GM04503 (cell line): ENCODE measurements at places on chromosomes 2 and 18.

- DNase-seq: peak; percentile 41
Measured at GRCh38 chr2:54809819-54810218, 86.4 kb downstream of the EML6 start.

GRCh38 chr2:158179660-158180059 lies 78.0 kb downstream of the UPP2 start:
- DNase-seq: no peak

DNA sequence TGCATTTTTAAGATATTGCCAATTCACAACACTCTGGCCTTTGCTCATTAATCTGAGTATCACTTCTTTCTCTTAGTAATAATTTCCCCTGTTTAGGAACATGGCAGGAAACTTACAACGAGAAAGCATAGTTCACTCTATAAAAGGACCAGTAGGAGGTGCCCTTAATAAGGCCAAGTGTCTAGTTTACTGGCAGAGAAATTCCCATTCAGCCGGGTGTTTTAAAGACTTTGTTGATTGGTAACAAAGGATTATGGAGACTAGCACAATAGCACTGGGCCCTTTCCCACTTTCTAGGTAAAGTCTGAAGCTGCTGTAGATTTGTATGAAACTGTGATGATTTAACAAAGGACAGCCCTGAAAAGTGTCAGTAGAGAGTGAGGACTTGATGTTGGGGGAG lies 3.1 kb downstream of the DCC start:
- no peak for DNase-seq

- DNase-seq: no peak
Measured at GRCh38 chr2:10501451-10501961, 53.4 kb upstream of the ODC1 start.

DNA sequence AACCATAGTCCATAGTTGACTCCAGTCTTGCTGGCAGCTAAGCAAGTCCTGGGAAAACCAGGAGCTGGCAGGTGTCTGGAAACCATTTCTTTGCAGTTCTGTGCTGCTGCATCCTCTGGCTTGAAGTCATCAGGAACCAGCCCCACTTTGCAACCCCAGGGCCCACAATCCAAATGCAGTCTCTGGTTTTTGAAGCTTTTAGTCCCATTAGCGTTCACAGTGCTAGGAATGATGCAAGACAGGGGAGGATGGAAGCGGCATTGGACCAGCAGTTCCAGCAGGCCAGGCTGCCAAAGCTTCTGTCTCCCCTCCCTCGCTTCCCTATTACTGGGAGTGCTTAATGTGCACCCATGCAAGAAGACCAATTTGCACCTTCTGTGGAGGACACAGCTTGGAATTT lies 106.4 kb downstream of the ZBTB7C start:
- DNase-seq: no peak

GRCh38 chr18:44945888-44946401 lies 265.3 kb downstream of the SETBP1 start:
- DNase-seq: no peak

DNA sequence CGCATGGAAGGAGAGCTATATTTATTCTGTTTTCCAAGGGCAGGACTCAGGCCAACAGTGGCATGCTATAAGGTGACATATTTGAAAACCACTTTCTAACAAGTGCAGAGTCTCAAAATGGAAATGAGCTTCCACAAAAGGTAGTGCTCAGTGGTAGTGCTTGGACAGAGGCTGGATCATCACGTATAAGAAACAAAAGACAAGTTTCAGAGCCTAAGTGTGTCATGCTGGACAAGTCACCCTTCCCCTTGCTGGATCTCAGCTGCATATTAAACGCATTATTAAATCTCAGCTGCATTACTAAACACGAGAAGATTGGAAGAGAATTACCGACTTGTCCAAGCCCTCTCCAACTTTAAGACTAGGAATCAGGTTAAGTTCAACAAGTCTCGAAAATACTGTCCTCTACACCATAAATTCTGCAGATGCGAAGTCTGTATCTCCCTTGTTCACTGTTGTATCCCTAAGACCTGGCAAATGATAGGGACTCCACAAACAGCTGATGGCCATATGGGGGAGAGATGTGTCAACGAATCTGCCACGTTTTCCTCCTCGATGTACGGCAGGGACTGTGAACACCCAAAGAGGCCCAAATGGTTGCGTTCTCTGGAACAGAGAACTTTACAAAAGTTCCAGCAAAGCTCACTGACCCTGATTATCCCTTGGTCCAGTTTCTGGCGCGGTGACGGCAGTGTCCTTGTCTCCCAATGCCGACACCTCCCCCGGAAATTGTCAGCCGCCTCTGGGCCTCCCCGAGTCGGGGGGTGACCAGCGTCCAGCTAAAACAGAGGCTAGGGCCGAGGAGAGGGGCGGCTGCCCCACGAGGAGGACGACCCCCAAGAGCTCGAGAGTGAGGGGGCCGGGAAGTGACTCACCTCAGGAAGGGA lies 611 bp downstream of the NOL10 start:
- DNase-seq: no peak

DNA sequence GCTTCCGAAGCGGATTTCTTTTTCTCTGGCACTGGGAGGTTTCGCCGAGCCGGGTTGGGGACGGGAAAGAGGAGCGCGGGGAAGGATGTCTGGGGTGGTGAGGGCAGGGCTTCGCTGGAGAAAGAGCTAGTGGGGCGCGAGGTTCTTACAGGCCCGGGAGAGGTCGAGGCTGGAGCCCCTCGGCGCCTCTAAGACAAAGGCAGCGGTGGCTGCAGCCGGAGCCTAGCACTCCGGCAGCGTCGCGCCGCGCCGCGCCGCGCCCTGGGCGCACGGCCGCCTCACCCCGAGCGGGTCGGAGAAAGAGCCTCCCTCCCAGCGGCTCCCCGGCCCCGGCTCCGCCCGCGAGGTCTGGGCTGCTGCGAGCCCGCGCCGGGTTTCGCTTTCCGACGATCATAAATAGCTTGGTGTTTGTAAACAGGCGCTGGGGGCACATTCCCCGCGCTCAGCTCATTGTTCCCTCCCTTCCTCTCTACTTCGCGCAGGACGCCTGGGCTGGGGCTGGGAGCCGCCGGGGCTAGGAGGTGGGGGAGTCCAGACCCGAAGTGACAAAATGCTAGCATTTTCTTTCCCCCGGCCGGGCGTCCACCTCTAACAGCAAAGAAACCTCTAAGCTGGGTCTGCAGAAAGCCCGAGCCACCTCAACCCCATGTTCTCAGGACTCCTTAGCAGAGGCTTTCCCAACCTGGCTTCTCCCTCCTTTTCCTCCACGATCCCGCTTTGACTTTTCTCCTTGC lies 813 bp upstream of the MEIS1 start:
- DNase-seq: peak; percentile 38

DNA sequence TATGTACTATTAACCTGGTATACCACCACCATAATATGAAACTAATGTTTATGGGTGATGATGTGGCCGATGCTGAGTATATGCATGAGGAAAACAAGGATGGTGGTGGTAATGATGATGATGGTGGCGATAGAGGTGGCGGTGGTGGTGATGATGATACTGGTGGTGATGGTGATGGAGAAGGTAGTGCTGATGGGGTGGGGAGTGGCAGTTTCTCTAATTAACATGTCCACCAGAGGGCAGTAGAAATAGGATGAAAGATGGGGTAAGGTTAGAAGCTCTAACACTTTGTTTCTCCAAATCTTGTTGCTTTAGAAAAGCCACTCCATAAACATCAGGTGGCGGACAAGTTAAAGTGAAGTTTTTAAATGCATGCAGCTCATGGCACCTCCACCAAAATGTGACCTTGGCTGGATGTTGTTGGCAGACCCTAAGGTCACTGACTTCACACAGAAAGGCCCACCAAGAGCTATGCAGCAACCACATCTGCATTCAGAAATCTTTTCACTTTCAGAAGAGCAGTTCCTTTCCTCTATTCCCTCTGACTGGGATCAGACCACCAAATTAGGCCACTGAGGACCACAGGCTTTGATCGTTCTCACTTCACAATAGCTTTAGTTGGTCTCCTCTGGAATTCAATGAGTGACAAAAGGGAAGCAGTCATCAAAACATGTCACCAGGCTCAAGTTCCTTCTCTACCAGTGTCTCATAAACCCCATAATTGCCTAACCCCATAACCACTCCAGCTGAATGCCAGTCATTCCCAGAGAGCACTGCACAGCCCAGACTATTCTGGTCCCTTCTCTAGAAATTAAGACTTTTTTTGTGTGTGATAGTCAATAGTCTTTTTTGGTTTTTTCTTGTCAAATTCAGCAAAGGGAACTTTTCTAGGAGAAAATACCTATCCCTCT lies 7.5 kb upstream of the BCL11A start:
- no peak for DNase-seq

GRCh38 chr2:41932241-41933045 lies 115.4 kb upstream of the PKDCC start:
- no peak for DNase-seq

GRCh38 chr2:196617430-196617829 lies 22.1 kb upstream of the CCDC150 start:
- DNase-seq: no peak

- DNase-seq: no peak
Measured at GRCh38 chr2:215280326-215280725, 31.5 kb upstream of the ATIC start.

DNA sequence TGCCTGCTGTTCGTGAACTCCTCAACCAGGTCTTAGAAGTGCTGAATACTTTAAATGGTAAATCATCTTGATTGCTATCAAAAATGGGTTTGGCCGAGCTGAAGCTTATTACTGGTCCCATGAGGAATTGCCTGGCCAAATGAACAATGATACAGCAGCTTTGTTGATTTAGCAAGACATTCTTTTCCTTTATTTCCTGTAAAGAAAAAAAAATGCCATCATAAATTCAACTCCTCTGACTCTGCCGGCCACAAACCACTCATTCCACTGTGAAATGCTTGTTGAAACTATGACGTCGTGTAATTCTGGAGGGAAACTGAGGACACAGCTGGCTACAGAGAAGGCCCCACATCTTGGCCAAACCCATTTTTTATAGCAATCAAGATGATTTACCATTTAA lies 74.2 kb upstream of the ID2 start:
- peak; percentile 79 for DNase-seq

- no peak for DNase-seq
Measured at GRCh38 chr2:234161932-234162331, 111.4 kb downstream of the SPP2 start.

GRCh38 chr2:120793682-120794403 lies 58.2 kb downstream of the GLI2 start:
- DNase-seq: no peak

DNA sequence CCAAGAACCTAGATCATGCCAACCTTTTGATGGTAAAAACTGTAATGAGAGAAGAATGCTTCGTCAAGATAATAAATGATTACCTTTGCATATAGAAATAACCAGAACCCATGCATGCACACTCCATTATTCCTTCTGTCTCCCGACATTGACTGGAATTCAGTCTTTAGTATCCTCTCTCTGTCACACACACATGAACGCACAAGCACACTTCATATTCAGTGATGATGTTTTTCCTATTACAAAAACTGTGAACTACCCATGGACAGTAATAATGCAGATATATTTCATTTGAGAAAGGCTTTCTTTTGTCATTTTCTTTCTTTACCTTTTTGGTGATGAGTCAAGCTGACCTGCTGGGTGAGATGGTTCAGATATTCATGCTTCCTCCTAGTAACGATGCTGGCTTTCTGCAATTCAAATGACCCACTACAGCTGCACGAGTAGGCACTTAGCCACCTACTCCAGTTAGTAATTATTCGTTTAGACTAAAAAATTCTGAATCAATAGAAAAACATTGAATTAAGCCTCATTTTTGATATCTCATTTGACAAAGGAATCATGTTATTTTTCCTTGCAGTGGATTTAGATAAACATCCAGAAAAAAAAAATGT lies 382.2 kb downstream of the TGIF1 start:
- DNase-seq: no peak

GRCh38 chr18:77131100-77131651 lies 1.4 kb downstream of the MBP start:
- no peak for DNase-seq

- no peak for DNase-seq
Measured at GRCh38 chr2:205807758-205808157, 125.5 kb downstream of the NRP2 start.

- DNase-seq: no peak
Measured at GRCh38 chr2:17426743-17427142, 91.5 kb downstream of the RAD51AP2 start.

- peak; percentile 94 for DNase-seq
Measured at GRCh38 chr2:85589982-85590791, 5.4 kb upstream of the RNF181 start.

DNA sequence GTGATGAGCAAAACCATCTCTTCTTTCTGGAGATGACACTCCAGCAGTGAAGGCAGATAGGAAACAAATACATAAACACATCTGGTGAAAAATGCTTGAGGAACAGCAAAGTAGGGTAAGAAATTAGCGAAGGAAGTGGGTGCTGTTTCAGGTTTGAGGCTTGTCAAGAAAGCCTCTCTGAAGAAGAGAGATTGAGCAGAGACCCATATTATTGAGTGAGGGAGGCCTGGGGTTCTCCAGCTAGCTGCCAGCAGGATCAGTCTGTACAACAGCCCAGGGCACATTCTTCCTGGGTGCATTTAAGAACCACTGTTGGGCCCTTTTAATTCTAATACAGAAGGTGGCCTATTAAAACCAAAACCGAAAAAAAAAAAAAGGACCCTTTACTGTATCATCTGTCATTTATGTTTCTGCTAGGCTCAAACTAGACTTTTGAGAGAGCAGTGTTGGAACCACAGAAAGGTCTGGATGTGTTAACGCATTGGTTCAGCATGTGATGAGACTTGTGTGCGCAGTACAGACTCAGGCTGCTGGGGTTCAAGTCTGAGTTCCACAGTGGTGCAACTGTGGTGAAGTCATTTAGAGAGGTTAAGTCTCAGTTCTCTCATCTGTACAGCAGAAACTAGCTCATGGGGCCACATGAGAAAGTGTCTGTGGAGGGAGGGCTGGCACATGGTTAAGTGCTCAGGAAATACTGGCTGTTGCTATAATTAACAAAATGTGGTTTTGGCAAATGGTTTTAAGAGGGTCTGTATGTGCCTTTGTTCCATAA lies 28.9 kb downstream of the MGAT5 start:
- DNase-seq: no peak

GRCh38 chr2:48984922-48985321 lies 169.4 kb downstream of the FSHR start:
- no peak for DNase-seq

GRCh38 chr2:95238131-95238530 lies 30.8 kb downstream of the ZNF892 start:
- no peak for DNase-seq

GRCh38 chr2:210528716-210529115 lies 27.7 kb upstream of the CPS1 start:
- no peak for DNase-seq

DNA sequence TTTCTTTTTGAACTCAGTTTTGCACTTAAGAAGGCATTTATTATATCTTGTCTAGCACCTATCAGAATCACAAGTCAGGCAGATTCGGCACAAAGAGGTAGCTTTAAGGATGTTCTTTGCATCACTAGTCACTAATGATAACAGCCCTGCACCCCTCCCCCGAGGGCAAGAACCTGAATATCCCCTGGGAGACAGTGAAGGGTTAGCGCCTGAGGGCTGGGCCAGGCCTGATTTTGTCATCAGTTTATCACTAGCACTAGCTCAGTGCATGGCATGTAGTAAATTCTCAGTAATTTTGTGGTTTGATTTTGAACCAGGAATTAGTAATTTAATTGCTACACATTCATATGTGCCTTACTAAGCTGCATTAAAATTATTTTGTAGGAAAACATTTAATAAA lies 23.9 kb upstream of the HS6ST1 start:
- no peak for DNase-seq

GRCh38 chr2:24930768-24931167 lies 10.7 kb upstream of the ADCY3 start:
- DNase-seq: no peak

- DNase-seq: no peak
Measured at GRCh38 chr2:218008060-218009040, 5.6 kb upstream of the TNS1 start.

- DNase-seq: no peak
Measured at GRCh38 chr2:20439503-20439902, 7.4 kb upstream of the RHOB start.

- DNase-seq: peak; percentile 100
Measured at GRCh38 chr2:118123561-118124232, 35.4 kb downstream of the INSIG2 start.
